ENCODE measurements at places on chromosomes 4 and X.

GRCh38 chrX:152202886-152203285 lies 64.5 kb upstream of the MAGEA10 start:
- no peak for DNase-seq

GRCh38 chrX:14930663-14931062 lies 57.4 kb downstream of the MOSPD2 start:
- no peak for DNase-seq

- DNase-seq = no peak
These were observed 7.4 kb upstream of the SMS start for GRCh38 chrX:21933077-21933476.

- DNase-seq = no peak
These were observed 86.2 kb downstream of the FAM133A start for GRCh38 chrX:93760163-93760562.

All from left ventricle myocardium inferior (tissue), 1 donor.